Activated T-helper 17 cell treated with anti-CD3 and anti-CD28 coated beads, Interleukin-2, amount 50 U/mL, for 72 hours (primary cell): ENCODE measurements at places on chromosomes 7 and 10.

DNA sequence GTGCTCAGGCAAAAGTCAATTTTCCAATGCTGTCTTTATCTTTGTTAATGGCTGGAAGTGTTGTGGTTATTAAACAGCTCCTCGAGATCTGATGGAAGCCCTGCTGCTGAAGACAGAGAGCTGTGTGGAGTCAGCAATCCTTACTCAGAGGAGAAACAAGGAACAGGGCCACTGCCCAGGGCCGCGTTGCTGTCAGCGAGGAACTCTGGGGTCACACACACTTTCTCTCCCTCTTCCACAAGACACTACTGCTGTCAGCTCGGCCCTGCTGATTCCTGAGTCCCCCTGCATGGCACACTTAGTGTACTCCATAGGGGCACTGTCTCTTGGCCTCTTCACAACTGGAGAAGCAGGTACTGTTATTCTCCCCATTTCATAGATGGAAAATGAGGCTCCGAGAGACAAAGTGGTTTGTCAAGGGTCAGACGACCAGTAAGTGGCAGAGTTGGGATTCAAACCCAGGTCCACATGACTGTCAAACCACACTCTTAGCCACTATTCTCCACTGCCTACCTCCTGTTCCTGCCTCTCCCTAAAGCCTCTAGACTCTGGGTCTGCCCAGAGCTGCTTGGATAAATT, 29.3 kb upstream of the PDCD4 start:
- peak overlapping the region; percentile 24 for H3K4me3 ChIP-seq
- ATAC-seq, result no peak
- H3K27ac ChIP-seq, result peak overlapping the region; percentile 39
- H3K27me3 ChIP-seq, result no peaks in the 10 kb centered on the region
- no peaks in the 10 kb centered on the region for H3K36me3 ChIP-seq
- peaks cover 25% of the 10 kb centered on the region for H3K4me1 ChIP-seq

- H3K4me3 ChIP-seq, result no peak overlapping the region
- H3K27me3 ChIP-seq, result no peaks in the 10 kb centered on the region
- H3K36me3 ChIP-seq, result no peaks in the 10 kb centered on the region
- H3K4me1 ChIP-seq, result no peaks in the 10 kb centered on the region
- no peak for ATAC-seq
- H3K27ac ChIP-seq, result no peak overlapping the region
These were observed 28.0 kb upstream of the SLC39A12 start for GRCh38 chr10:17923728-17924127.

- no peak for ATAC-seq
- no peaks in the 10 kb centered on the region for H3K27me3 ChIP-seq
- no peaks in the 10 kb centered on the region for H3K4me1 ChIP-seq
- no peak overlapping the region for H3K4me3 ChIP-seq
- H3K36me3 ChIP-seq, result peaks cover 12% of the 10 kb centered on the region
These were observed 122.0 kb downstream of the CHCHD3 start for GRCh38 chr7:132959891-132960290.

GRCh38 chr10:113704637-113705343, 25.1 kb downstream of the CASP7 start:
- peaks cover 15% of the 10 kb centered on the region for H3K4me1 ChIP-seq
- H3K4me3 ChIP-seq, result no peak overlapping the region

- peak overlapping the region; percentile 94 for H3K27ac ChIP-seq
- peaks cover 47% of the 10 kb centered on the region for H3K4me1 ChIP-seq
- peak overlapping the region; percentile 87 for H3K4me3 ChIP-seq
These were observed 675 bp upstream of the GIMAP1 start for GRCh38 chr7:150715738-150716137.

- peaks cover 16% of the 10 kb centered on the region for H3K27me3 ChIP-seq
- no peaks in the 10 kb centered on the region for H3K36me3 ChIP-seq
- no peak for ATAC-seq
- peaks cover 6% of the 10 kb centered on the region for H3K4me1 ChIP-seq
These were observed 135.5 kb downstream of the SLIT1 start for GRCh38 chr10:97050205-97050745.

- H3K27me3 ChIP-seq, result peaks cover 9% of the 10 kb centered on the region
- H3K27ac ChIP-seq, result no peak overlapping the region
- no peaks in the 10 kb centered on the region for H3K4me1 ChIP-seq
- no peak overlapping the region for H3K4me3 ChIP-seq
These were observed 16.4 kb downstream of the HOXA1 start for GRCh38 chr7:27079234-27079975.

- no peaks in the 10 kb centered on the region for H3K4me1 ChIP-seq
- no peaks in the 10 kb centered on the region for H3K27me3 ChIP-seq
- H3K27ac ChIP-seq, result peak overlapping the region; percentile 17
These were observed 8.8 kb upstream of the INTS1 start for GRCh38 chr7:1512781-1513656.
